ENCODE measurements at places on chromosomes 5 and 9.
A peak's percentile ranks its signal among the peaks of the same experiment; 100 is the strongest.

- no peak for DNase-seq
These were observed 8.0 kb upstream of the PCA3 start for GRCh38 chr9:76756268-76756640.

DNA sequence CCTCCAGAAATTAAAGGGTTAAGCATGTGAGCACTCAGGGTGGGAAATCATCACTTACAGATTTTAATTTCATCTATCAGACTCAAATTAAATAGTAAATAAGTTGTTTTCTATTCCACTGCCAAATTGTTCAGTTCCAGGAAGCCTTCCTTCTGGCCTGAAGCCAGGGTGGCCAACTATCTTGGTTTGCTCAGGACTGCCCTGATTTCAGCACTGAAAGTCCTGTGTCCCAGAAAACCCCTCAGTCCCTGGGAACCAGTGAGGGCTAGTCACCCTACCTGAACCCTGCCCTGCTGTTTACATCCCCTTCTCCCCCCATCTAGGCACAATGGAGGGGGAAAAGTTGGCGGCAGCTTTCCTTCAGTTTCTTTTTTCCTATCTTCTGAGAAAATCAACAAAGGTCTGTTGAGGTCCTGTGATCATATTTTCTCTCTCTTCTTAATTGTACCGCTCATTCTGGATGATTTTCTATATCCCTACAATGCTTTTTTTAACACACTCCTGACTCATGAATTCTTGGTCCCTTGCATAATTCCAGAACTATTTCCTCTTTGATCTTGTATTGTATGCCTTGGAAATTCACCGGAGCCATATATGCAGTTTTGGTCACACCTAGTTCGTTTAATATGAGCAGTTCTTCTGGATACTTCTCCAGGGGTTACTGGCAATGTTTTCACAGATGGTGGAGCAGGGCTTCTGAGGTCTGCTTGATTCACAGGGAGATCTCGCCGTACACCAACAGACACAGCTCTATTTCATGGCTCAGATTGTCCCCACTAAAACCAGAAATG lies 103.8 kb downstream of the MAP1B start:
- no peak for DNase-seq

GRCh38 chr5:166341740-166342337 lies 1949.6 kb upstream of the WWC1 start:
- no peak for DNase-seq

DNA sequence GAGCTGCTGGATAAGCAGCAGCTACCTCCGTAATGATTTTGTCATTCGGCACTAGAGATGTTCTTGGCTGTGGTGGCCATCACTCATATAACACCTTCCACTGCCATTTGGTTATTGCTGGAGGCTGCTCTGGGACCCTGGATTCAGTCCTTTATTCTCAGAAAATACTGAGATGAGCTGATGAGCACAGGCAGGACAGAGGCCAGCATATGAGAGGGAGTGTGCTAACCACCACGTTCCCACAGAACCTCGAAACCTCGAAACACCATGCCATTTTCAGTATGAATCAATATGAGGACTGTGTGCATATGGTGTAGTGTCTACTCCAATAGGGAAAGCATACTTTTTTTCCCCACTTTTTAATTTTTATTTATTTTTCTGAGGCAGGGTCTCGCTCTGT lies 56.6 kb downstream of the ADAM19 start:
- no peak for DNase-seq

DNA sequence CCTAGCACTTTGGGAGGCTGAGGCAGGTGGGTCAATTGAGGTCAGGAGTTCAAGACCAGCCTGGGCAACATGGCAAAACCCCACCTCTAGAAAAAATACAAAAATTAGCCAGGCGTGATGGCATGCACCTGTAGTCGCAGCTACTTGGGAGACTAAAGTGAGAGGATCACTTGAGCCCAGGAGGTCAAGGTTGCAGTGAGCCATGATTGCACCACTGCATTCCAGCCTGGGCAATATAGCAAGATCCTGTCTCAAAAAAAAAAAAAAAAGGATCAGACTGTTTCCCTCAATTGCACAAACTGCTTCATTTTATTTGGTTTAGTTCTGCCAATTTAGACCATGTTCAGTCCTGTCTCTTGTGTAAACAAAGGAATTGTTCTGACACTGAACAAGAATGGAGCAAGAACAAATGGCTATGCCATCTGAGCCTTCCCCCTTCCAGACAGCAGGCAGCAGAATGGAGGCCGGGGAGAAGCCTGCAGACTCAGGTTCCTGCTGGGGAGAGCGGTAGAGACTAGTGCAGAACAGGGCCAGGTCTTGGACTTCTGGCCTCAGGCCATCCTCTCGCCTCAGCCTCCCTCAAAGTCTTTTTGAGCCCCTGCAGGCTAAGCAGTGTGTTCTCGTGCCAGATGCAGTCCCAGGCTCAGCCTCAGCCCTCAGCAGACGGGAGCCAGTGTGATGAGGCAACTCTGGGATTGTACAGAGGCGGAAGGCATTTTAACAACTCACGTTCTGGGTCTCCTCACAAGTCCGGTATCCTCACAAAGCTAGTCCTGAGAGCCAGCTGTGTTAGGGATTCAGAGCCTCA lies 18.2 kb downstream of the HNRNPH1 start:
- no peak for DNase-seq

- DNase-seq, result no peak
These were observed 14.0 kb upstream of the PWWP2A start for GRCh38 chr5:160133071-160133917.

DNA sequence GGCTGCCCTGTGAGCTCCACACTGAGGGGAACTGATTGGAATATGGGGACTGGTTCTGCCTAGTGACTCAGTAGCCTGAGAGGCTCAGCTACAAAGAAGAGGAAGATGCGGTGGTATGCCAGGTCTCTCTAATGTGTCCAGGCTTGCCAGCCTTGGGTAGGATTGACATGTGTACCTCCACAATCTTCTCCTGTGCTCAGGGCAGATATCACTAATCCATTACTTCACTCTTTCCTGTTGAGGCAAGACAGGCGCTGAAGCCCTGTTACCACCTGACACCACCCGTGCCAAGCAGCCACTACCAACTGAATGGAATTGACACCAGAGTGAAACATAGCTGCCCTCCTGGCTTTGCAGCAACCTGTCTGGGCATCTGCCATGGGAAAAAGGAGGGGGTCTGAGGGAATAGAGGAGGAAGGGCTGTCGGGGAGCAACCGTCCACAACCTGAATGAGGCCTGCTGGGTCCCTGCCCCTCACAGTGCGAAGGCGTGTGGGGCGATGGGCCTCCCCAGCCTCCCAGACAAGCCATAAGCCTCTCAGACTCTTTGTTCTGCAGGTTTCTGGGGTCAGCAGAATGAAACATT lies 114.7 kb upstream of the CXCL14 start:
- DNase-seq, result no peak

- DNase-seq, result no peak
These were observed 1.0 kb downstream of the GGTA1 start for GRCh38 chr9:121498487-121499176.

DNA sequence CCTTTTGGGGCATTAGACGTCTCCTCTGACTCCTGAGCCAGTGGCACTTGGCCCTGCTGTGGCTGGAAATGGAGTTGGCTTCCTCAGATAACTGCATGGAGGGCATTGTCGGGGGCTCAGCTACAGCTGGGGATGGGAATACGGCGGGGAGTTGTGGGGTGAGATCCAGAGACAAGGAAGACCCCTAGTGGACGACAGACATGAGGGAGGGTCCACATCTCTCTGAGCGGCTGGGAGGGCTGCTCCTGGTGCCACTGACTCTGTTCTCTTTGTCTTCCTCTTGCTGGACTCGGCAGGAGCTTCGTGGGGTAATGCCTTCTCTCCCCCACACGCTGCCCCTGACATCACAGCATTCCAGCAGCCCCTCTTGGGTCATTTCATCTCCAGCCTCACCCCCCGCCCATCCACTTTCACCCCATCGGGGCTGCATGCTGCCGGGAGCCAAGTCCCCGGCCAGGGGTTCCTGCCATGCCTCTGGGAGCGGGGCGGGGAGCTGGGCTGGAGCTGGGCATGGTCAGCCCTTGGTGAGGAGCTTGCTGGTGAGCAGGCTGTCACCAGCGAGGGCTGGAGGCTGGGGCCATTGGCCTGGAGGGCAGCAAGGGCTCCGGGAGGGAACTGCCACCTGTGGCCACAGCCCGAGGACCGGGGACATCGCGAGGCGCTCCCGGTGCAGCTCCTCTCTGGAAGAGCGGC lies 172.3 kb downstream of the CACNA1B start:
- DNase-seq, result no peak

DNA sequence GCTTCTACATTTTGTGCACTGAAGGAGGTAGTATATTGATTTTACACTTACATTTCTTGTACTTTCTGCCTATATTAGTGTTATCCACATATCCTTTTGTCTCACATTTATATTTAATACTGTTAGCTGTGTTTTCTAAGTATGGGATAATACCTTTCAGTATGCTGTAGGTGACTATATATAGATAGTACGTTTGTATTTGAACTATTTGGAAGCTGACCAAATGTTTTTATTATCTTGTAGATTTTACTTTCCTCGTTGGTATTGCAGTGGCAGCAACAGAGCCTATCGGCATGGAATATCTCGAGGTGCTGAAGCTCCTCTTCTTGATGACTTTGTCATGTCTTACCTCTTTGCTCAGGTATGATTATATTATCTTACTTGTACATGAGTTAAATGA lies 59.1 kb downstream of the JAK2 start:
- no peak for DNase-seq

DNA sequence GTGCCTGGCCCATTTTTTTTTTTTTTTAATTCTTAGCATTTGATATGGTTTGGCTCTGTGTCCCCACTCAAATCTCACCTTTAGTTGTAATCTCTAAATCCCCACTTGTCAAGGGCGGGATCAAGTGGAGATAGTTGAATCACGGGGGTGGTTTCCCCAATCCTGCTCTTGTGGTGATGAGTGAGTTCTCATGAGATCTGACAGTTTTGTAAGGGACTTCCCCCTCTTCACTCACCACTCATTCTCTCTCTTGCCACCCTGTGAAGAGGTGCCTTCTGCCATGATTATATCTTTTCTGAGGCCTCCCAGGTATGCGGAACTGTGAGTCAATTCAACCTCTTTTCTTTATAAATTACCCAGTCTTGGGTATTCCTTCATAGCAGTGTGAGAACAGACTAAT lies 27.2 kb downstream of the NDUFAF2 start:
- no peak for DNase-seq

- DNase-seq, result no peak
These were observed 623 bp upstream of the TRIM36 start for GRCh38 chr5:115170134-115170928.

- no peak for DNase-seq
These were observed 580.5 kb upstream of the SGCD start for GRCh38 chr5:155746367-155747038.

- peak; percentile 26 for DNase-seq
These were observed 40.0 kb upstream of the ARSB start for GRCh38 chr5:79025054-79025472.

- DNase-seq, result no peak
These were observed 158.1 kb downstream of the SLC25A46 start for GRCh38 chr5:110896901-110897300.

DNA sequence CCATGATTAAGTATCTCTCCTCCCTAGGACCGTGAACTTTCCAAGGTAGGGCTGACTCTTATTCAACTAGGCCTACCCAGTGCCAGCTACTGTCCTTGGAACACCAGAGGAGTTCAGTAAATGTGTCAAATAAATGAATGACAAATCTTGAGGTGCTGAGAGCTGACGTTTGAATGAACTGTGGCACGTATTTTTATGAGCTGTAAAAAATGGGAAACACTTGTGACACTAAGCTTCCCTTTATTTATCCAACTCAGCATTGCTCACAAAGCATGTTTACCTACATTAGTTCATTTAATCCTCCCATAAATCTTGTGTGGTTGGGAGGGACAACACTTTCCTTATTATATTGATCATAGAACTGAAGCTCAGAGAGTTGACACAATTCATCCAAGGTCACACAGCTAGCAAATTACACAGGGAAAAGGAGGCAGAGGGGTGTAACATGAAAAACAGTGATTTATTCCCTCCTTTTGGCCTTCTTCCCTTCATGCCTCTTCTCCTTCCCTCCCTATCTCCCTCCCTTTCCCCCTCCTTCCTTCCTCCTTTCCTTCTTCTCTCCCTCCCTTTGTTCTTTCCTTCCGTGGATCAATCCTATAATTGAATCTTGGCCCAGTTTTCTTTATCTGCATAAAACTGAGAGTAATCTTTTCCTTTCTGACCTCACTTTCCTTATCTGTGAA lies 412.6 kb downstream of the DMRT2 start:
- no peak for DNase-seq

DNA sequence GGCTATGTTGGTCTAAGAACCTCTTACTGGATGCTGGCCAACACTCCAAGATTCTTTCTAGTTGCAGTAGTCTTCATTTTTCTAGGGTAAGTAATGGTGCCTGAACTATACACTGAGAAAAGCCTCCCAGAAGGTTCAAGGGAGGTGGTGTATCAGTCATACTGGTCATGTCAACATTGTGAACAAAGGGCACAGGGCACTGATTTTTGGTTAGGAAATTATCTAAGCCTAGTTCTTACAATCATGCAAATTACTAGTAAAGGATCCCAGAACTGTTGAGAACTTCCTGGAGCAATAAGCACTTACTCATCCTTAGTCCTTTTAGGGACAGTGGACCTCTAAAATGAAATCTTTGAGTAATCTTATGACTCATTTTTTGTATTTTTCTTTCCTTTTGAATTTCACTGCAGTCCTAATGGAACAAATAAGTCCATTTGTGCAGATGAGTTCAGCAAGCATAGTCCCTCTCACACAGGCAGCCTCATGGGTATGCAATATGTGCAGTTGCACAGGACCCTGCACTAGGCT lies 21.1 kb upstream of the CDC42SE2 start:
- no peak for DNase-seq

- no peak for DNase-seq
These were observed 33.3 kb upstream of the FAT2 start for GRCh38 chr5:151624476-151624875.

DNA sequence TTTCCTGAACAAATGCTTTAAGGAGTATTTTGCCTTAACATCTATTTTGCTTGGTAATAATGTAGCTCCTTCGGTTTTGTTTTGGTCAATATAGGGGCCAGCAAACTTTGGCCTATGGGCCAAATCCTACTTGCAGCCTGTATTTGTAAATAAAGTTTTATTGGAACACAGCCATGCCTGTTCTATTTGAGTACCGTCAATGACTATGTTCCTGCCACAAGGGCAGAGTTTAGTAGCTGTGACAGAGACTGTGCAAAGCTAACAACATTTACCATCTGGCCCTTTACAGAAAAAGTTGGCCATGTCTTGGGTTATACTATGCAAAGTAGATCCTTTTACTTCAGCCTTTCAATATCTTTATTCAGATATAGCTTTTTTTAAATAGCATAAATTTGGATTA lies 113.4 kb downstream of the NR3C1 start:
- DNase-seq, result no peak

Data from effector CD4-positive, alpha-beta T cell (primary cell).